ENCODE measurements at places on chromosomes 1 and 21.

GRCh38 chr1:6884652-6885153 is 99.4 kb downstream of the CAMTA1 start:
- DNase-seq, result no peak

- DNase-seq, result no peak
These were observed 13.4 kb upstream of the FTCD start for GRCh38 chr21:46168659-46169386.

DNA sequence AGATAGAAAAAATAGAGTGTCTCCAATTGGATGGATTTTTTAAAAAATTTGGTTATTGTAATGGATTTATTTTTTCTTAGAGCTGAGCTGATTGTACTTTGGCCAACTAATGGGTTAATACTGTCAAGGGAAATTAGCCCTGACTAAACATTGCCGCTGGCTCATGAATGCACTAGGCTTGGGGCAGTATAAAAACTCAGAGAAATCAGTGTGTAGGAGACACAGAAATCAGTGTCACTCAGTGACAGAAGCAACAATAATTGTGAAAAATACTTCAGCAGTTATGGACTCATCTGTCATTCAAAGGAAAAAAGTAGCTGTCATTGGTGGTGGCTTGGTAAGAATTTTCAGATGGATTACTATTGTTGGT is at the start of gene KMO:
TSS of gene KMO (plus strand) at position 217 of the 370 bp plus-strand sequence. CDS start at position 284, 67 bp downstream.
- no peak for DNase-seq

DNA sequence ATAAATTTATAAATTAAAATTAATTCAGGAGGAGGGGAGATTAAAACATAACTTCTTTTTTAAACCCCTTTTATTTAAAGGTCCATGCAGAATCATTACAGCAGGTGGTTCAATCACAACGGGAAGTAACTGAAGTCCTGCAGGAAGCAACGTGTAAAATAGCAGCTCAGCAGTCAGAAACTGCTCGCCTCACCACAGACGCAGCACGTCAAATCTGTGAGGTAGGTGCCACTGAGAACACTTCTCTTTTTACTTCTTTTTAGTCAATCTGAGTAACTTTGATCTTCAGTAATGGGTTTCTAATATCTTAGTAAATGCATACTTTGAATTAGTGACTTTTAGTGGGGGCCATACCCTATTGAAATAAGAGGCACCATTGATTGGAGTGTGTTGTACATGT is 87.0 kb downstream of the CEP350 start:
- DNase-seq, result no peak

GRCh38 chr1:182110635-182111034 is 49.1 kb upstream of the ZNF648 start:
- DNase-seq, result no peak

GRCh38 chr1:231929311-231929710 is 302.7 kb downstream of the DISC1 start:
- DNase-seq, result no peak

- DNase-seq, result no peak
These were observed 180.0 kb downstream of the TTLL7 start for GRCh38 chr1:83818916-83819315.

DNA sequence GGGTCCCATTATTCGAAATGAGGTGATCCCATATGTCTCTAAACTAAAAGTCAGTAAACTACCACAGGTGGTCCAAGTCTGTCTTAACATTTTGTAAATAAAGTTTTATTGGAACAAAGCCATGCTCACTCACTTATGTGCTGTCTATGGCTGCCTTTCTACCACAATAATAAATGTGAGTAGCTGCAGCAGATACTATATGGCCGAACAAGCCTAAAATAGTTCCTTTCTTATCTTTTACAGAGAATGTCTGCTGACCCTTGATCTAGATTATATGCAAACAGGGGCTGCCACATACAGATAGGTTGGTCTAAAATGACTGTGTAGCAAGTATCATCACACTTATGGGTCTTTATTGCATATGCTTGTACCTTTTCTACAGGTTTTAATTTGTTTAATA is 140.0 kb downstream of the VAV3 start:
- no peak for DNase-seq

GRCh38 chr1:54064299-54064698 is 10.9 kb downstream of the TCEANC2 start:
- DNase-seq, result no peak

- DNase-seq, result no peak
These were observed 45.3 kb downstream of the AKNAD1 start for GRCh38 chr1:108811611-108812010.

- no peak for DNase-seq
These were observed 26.8 kb downstream of the LRRC53 start for GRCh38 chr1:74485622-74486021.

DNA sequence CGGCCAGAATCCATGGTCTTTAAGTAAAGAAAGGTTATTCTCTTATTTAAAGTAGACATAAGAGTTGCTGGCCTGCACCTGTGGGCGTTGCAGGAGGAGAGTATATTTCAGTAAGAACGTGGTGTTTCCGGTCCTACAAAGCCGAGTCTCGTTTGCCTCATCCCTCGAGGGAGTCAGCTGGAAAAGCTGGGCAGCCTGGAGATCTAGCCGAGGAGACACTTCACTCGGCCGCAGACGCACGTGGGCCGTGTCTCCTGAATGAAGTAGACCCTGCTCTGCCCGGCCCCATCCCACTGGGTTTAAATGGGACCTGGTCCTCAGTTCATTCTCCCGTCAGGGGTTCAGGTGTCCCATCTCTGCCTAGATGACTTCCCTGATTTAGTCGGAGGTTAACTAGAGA is 14.9 kb downstream of the SLC45A1 start:
- no peak for DNase-seq

DNA sequence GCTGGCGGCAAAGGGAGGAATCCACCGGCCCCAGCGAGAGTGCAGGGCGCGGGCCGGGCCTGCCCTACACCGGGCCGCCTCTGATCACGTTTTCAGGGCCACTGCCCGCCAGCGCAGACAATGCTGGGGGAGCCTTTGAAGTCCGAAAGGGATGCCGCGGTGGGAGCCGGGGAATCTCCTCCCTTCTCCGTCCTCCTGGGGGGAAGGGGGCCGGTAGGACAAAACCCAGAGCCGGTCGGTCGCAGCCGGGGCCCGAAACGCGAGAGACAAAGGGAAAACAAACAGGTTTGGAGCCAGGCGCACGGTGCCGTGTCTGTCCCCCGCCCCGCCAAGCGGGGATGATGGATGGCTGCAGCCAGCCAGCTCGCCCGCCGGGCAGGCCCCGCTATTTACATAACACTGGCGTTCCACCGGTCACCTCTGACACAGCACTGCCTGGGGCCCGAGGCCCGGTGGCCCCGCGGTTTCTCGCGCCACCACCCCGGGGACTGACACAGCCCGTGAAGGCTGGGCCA is 92.0 kb downstream of the CASZ1 start:
- no peak for DNase-seq

GRCh38 chr1:109671067-109671466 is 3.2 kb downstream of the GSTM2 start:
- DNase-seq, result no peak

GRCh38 chr1:6329396-6329795 is 64.2 kb downstream of the ACOT7 start:
- DNase-seq, result no peak

DNA sequence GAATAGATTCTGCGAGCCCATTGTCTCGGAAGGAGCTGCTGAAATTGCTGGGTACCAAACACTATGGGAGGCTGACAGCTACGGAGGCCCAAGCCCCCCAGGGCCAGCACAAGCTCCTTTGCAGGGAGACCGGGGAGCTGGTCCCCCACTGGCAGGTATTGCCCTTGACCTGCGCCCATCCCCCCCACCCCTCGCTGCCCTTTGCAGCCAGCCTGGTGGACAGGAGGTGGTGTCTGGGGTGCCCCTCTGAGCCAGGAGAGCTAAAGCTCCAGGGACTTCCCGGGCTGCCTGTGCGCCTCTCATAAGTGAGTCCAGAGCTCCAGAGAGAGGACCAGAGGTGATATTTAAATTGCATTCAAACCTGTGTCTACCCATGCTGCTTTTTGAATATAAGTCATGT is 5.4 kb downstream of the SERTAD4 start:
- DNase-seq, result no peak

GRCh38 chr1:229888561-229889001 is 178.5 kb upstream of the GALNT2 start:
- no peak for DNase-seq

- no peak for DNase-seq
These were observed 116.3 kb upstream of the COL6A1 start for GRCh38 chr21:45865106-45865835.

DNA sequence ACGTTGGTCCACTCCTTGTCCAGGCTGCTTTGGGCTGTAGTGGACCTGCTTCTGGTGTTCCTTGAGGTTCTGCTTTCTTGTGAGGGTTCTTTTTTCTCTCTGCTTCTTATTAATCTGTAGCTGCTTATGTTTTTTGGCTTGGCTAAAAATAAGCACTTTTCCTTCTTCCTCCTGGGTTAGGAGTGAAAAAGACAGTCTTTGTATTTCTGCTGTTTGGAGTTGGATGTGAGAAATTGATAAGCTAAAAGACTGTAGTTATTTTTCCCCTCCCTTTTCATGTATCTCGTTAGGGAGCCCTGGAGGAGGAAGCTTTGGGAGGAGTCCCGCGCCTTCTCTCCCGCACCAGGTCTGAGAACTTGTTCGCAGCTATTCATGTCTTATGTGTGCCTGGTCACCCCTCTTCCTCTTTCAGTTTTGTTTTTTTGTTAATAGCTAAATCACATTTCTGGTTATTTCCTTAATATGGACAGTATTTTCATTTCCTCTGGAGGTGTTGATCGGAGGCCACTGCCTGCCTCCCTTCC is 79.0 kb downstream of the GALNT2 start:
- DNase-seq, result no peak

DNA sequence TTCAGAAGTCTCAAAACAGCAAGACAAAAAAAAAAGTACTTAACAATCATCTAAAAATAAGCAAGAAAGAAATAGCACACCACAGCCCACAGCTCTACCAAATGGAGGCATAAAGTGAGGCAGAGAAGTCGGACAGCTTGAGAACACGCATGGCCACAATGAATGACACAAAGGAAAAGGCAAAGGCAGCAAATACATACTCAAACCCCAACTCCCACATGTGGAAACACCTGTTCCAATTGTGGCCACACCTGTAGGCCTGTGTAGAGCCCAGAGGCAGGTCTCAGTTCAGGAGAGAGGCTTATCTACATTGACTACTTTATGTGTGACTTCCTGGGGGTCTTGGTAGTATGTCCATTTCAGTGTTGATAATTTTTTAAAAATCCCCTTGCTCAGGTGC is 543.5 kb downstream of the LMO4 start:
- DNase-seq, result no peak

GRCh38 chr1:234504969-234505768 is 26.2 kb upstream of the TARBP1 start:
- DNase-seq, result no peak

DNA sequence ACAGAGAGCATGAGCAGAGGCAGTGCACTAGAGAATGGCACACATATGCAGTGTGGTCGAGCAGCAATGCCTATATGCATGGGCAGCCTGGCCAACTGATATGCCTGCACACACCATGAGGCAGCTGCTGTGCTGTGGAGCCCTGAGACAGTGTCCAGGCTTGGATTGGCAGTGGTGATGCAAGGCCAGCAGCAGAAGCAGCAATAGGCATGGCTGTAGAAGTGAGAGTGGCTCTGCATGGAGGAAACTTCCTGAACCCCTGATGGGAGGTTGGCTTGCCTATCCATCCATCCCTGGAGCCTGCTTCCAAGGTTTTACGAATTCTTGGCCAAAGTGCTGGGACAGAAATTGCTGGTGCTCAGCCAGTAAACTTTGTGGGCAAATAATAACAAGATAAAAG is 89.7 kb downstream of the DIRAS3 start:
- no peak for DNase-seq
